ENCODE measurements at places on chromosomes 2 and 18.

GRCh38 chr2:115549611-115550130, 1107.2 kb downstream of the DPP10 start:
- no peak for DNase-seq

DNA sequence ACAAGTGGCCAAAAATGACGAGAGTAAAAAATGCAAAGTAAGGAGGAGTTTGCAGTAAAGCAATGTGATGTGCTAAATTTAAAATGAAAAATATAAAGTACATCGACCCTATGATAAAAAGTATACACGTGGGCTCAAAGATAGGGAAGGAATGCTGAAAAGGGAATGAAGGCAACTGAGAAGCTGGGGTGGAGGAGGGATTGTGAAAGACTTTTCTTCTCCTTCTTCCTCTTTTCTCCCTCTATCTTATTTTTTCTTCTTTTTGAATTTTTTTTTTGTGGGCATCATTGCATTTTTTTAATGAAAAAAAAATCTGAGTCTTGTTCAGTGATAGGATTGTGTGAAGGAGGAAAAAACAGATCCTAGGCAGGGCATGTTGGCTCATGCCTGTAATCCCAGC, 57.6 kb upstream of the STK17B start:
- no peak for DNase-seq

DNA sequence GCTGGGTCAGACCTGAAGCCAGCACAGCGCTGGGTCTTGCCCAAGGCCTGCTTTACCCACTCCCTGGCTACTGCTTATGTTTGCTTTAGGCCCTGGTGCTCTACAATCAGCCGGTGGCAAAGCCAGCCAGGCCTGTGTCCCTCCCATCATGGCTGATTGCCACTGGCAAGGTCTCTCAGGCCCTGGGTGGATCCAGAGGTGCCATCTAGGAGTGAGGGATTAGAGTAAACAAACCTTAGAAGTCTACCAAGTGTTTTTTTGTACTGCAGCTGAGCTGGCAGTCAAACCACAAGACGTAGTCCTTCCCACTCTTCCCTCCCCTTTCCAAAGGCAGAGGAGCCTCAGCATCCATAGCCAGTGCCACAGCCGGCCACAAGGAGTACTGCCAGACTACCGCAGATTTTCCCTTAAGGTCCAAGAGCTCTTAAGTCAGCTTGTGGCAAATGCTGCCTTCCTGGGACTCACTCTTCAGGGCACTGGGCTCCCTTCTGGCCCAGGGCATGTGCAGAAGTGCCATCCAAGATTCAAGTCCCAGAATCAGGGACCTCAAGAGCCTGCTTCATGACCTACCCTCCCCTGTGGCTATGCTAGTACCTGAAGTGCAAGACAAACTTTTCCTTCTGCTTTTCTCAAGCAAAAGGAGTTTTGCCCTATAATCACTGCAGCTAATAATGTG, 20.0 kb downstream of the IL1RL2 start:
- no peak for DNase-seq

DNA sequence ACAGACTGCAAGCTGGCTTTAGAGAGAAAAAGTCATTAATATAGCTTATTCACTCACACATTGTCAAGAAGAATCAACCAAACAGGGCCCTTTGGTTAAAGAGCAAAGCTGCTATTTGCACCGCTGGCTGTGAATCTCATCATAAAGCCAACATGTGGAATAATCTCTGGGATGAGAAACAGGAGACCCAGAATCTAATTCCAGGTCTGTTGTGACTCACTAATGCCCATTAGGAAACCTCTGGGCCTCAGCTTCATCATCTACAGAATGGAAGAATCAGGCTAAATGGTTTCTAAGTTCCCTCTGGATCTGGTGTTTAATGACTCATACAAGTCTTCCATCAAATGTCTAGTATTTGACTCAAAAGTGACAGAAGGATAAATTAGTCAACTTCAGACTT, 591.7 kb upstream of the DDX18 start:
- no peak for DNase-seq

DNA sequence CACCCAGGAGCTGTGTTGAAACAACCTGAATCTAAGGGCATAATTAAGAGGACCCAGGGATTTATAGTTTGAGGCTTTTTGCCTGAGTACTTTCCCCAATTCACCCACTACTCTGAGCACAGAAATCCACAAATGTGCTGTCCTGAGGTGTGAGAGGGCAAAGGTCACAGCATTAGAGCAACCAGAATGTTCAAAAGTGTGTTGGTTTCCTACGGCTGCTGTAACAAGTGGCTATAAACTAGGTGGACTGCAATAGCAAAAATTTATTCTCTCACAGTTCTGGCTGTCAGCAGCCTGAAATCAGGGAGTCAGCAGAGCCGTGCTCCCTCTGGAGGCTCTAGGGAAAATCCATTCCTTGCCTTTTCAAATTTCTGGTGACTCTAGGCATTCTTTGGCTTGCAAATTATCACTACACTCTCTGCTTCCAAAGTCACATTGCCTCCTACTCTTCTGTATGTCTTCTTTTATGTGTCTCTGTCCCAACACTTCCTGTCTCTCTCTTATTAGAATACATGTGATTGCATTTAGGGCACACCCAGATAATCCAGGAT, 91.4 kb upstream of the TACR1 start:
- DNase-seq: no peak

DNA sequence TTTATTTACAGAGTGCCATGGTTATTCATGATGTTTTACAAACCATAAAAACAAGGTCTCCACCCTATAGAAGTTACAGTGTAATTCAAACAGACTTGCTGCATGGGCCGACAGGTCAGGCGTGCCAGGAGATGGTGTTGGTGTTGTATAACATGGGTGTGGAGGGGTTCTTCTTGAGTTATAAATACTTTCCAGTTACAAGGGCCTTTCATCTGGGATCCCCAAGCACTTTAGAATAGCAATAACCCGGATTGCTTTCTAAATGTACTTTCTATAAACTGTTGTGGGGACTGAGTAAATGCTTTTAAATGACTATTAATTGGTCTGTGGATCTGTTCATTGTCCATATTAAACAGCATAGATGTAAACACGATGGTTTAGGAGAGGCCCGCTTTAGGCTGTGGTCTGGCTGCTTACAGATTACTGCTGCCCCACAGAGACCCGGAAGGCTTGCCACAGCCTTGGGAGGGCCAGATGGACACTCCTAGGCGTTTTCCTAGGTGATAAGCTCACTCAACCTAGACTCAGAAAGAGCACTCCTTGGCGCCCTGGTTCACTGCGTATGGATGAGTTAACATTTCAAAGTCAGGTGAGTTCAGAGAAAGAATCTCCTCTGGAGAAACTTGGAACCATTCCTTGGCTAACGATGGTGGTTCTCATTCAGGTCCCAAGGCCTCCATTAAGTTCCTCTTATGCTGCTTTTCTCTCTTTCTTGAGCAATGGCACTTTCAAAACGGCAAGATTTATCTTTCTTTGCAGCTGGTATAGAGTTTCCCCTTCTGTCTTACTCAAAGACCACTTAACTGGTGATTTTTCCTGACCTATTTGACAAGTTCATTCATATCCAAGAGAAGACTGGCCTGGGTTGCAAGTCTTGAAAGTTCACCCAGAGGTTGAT, 3.6 kb upstream of the KIAA2012 start:
- DNase-seq: no peak

GRCh38 chr2:181457741-181458425, 697 bp downstream of the ITGA4 start:
- DNase-seq: no peak

DNA sequence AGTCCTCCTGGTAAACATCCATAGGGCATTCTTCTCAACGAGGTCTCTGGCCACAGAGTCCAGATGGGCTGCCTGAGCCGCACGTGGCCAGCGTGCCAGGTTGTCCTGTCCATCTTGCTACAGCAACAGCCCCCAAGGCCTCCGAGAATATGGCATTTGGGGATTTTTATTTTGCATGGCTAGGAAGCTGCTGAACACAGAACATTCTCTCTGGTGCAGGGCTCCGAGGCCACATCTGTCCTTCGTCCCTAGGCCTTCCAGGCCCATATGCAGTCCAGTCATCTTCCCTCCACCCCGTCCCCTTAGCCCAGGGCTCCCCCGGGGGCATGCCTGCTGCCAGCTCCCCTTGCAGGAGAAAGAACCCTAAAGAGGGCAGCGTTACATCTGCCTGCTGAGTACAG, 2.3 kb downstream of the HDAC4 start:
- no peak for DNase-seq

DNA sequence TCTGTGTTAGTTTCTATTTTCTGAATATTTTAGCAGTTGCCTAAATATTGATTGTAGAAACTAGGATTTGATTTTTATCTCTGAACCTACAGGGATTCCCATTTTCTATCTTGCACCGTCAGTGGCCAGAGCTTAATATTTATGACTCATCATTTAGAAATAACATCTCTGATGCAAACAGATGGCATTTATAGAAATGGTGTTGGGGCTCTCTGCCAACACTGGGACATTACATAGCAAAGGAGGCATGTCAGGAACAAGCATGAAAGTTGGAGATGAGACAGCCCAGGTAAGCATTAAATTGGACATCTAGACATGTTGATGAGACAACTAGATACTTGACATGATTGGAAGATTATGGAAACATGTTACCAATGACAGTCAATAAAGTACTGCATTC, 165.3 kb upstream of the SYT4 start:
- DNase-seq: no peak
